H1 (cell line): ENCODE measurements at places on chromosomes 2 and 18.

GRCh38 chr2:6846540-6846939 lies 19.2 kb downstream of the CMPK2 start:
- no peak for DNase-seq

GRCh38 chr2:128356127-128356526 lies 37.5 kb upstream of the HS6ST1 start:
- no peak for DNase-seq

- DNase-seq = no peak
Observed at GRCh38 chr2:19883486-19883885, 18.3 kb downstream of the TTC32 start.

DNA sequence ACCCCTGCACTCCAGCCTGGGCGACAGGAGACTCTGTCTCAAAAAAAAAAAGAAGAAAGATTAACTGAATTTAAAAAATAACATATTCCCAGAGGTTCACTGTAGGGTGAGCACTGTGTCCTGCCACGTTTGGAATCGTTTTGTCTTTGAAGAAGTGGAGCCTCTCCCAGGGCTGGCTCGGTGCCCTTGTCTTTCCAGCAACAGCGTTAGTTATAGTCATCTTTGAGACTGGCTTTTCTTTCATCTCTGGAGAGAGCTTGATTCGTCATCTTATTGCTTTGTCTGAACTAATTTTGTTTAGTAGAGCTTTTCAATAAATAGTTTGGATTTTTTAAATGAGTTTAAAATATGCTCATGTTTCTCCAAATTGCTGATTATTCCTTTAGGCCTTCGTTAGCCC lies 50.5 kb downstream of the IMPA2 start:
- DNase-seq = no peak

- DNase-seq = no peak
Observed at GRCh38 chr18:41657189-41657588, 297.8 kb upstream of the PIK3C3 start.

GRCh38 chr2:239689410-239689809 lies 288.6 kb upstream of the HDAC4 start:
- DNase-seq = no peak
